Urinary bladder (tissue), 4 donors: ENCODE measurements at places on chromosomes 4 and X. TPM values are rescaled to one million over a fixed set of nuclear protein-coding genes. Genes with fewer than 3 reads are reported as not detected.

GRCh38 chrX:52819788-52820187 lies 8.7 kb downstream of the XAGE5 start:
- DNase-seq = no peak

DNA sequence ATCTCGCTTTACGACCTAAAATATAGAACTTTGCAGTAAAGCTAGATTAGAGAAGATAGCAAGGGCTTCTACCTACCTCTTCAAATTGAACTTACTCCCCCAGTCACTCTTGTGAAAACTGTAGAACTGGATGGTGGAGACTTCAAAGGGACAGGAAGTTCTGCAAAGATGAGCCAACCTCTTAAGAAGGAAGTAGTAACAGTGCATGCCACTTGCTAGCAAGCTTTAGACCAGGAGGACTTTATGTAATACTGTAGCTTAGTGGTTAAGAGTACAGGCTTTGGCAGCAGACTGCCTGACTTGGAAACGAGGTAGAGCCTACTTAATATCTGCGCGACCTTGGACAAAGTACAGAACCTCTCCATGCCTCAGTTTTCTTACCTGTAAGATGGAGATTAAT lies 27.5 kb upstream of the VBP1 start:
- DNase-seq = no peak

DNA sequence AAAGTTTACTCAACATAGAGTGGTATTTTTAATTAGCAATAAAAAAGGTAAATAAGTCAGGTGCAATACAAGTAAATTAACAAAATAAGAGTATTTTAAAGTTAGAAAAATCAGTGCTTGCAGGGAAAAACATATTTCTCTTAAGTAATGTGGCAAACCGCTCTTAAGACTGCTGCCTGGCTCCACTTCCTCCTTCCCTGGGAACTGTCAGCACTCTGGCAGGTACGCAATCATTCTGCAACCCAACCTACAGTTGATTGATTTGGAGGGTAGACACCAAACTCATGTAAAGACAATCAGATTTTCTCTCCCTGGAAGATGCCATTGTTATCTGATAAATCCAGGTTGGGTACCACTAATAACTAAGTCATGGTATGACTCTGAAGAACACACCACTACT lies 63.9 kb downstream of the PPP3CA start:
- DNase-seq = no peak

DNA sequence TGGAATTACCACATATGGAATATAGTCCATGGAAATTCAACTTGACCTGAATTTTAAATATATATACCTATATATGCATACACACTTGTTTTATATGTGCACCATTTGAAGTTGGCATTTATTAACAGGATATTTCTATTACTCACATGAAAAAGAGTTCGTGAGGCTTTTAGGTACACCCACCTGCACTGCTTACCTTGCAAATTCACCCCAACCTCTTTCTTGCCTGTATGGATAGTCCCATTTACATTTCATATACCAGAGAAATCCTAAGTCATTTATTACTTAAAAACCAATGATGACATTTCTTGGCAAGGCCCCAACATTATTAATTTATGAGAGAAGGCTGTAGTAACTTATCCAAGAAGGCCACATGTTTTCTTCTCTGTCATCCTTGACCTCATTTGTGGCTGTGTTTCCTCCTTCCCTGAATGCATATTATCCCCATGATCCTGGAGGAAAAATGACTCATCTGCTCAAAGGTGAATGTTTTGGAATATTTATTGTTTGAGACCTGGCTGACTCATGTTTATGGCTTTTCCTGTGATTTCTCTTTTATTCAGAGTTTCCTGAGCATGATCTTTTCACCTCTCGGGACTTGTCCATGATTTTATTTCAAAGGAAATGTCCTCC lies 62.2 kb upstream of the FAM241A start:
- DNase-seq = no peak

DNA sequence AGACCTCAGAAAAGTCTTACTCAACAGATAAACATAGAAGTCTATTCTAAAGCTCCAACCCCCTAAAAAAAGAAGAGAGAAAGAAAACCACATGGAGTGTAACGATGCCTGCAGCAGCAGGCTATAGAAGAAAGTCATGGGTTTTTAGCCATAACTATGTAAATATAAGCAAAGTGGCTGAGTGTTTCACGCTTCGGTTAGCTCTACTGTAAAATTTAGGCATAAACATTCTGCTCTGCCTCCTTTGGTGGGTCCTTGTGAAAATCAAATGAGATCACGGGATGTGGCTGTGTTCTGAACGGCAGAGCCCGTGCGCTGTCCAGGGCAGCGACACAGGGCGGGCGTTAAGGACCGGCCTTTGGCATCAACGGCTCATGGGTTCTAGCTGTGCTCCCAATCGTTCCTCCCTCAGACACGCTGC lies 78.4 kb downstream of the IRF2 start:
- no peak for DNase-seq

- no peak for DNase-seq
Measured at GRCh38 chrX:66015152-66015831, 24.6 kb downstream of the VSIG4 start.

DNA sequence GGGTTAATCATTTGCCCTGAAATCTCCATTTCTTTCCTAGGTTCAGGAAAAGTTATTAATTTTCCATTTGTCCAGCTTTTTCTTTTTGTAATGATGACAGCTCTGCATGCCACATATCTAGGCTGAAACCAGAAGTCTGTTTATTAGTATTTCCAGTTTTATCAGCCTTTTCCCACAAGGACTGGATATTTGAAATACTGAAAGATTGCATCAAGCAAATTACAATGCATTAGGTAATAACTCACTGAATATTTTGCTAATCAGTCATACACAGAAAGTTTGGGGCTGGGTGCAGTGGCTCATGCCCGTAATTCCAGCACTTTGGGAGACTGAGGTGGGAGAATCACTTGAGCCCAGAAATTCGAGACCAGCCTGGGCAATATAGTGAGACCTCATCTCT lies 21.5 kb downstream of the SLC9A7 start:
- DNase-seq = no peak

DNA sequence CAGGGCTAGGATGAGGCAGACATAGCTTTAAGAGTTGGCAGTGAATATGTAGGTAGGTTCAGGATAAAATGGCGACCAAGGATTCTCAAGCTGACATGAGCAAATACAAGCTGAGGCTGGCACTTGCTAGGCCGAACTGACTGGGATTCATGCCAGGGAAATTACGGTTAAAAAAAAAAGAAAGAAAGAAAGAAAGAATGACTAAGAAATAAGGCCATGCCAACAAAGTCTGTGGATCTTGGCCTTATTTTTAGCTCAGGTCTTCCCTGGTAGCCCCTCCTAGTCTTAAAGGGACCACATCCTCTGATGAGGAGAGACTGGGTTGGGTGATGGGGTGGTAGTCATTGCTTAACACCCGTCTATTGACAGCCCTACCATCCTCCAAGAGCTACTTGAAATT lies 64.4 kb upstream of the KLHL13 start:
- no peak for DNase-seq

DNA sequence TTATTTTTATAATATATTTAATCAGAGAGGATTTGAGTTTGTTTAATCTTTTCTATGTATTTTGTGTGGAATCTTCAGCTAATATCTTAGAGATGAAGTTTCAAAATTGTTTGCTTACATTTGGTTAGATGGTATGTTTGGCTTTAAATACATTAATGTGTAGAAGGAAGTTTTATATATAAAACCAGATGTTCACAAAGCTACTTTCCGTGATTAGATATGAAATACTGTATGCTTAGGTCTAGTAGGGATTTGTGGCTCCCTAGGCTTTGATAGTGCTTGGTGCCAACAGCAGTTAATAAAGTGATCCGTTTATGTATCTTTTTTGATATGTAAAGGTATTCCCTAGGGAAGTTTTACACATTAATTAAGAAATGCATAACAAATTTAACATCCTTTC lies 223.0 kb downstream of the ARHGAP10 start:
- DNase-seq = no peak

DNA sequence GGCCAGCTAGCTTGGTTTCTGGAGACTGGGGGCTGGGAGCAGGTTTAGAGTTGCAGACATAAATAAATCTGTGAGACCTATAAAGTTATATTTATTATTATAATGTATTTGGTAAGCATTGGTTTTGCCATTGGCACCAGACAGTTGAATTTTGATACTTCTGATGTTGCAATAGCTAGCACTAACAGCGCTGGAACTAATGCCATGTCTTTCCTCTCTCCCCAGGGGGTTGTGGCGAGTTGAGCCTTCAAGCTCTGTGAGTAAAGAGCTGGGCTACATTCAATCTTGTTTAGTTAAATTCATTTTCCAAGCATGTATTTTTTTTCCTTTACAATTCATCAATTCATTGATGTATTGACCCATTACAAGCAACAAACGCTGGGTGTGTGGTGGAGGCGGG lies 358.7 kb upstream of the NR3C2 start:
- no peak for DNase-seq

- DNase-seq = no peak
Measured at GRCh38 chr4:88007304-88008121, at the start of gene PKD2. TSS of gene PKD2 (plus strand) at chr4:88007635. CDS start at chr4:88007734, 99 bp downstream.

GRCh38 chr4:141469392-141469791 lies 167.0 kb upstream of the IL15 start:
- no peak for DNase-seq

DNA sequence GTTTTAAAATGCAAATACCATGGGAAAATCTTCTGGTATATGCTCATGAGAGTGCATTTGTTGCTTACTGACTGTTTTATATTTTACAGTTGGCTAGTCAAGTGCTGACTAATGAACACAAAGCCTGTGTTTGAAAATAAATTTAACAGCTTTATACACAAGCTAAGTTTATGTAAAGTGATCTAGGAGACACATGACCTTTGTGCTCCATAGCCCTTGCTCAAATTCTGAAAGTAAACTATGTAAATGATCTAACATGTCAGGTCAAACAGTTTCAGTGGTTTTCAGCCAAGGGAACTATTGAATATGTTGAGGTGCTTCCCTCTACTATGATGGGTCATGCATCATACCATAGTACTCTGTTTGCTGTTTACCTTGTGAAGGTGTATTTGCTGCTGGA lies 36.7 kb downstream of the DIAPH2 start:
- DNase-seq = no peak

FAM53A gene
- 2.9 TPM for polyA plus RNA-seq

XG gene
- polyA plus RNA-seq = 2.0 TPM

TNIP3 gene
- polyA plus RNA-seq = not detected
